Activated CD8-positive, alpha-beta T cell treated with anti-CD3 and anti-CD28 coated beads, Interleukin-2, amount 10 ng/mL, durations not matched to agents 7 days and 5 days (primary cell): ENCODE measurements at places on chromosomes 16 and 17.
A peak's percentile ranks its signal among the peaks of the same experiment; 100 is the strongest.

- no peak for DNase-seq
These were observed 3.7 kb downstream of the DUSP14 start for GRCh38 chr17:37493249-37494027.

DNA sequence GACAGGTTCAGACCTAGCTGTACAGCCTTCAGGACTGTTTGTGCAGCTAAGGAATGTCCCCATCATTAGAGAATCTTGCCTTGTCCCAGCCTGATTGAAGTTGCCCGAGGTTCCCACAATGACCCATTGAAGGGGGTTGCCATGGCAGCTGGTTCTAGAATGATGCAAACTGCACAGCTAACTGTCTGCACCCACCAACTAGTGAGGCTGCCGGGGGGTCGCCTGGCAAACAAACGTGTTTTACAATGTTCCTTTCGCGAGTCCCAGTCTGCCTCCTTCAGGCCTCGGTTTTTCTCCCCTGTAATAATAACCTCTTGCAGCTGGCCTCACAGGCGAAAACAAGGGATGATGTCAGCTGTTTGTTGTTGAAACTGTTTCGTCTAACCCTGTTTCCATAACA lies 5.5 kb downstream of the C16orf96 start:
- no peak for DNase-seq

DNA sequence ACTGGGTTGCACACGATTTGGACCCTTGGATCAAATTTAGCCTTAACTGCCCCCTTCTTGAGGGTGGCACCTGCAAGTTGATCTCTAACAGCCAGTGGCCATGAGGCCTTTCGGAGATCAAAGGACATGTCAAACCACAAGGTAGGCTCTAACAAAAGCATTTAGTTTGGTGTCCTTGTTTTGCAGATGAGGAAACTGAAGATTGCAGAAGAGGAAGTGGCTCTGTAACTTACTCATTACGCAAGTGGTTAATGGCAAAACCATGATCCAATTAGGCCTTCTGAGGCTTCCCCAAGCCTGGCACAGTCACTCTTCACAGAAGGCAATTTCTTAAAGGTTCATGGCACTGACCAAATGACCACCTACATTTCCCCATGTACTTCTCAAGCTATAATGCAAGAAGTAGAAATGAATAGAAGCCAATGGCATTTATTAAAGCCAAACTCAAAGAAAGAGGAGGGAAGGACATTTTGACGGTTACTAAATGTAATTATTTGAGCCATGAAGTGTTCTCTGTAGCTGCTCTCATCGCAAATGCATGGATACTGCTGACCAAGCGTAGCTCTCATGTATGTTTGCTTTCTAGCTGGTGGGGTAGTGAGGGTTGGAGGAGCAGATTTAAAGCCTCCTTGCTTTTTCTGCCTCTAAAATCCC lies 32.8 kb upstream of the ABCC12 start:
- no peak for DNase-seq

- DNase-seq: no peak
These were observed 15.5 kb downstream of the MYH10 start for GRCh38 chr17:8614988-8615387.

- no peak for DNase-seq
These were observed 47.6 kb downstream of the FZD2 start for GRCh38 chr17:44604768-44605485.

- peak; percentile 94 for DNase-seq
These were observed at the start of gene KRABD2 for GRCh38 chr17:8376271-8377067. TSS of gene KRABD2 (minus strand) at chr17:8376704.

DNA sequence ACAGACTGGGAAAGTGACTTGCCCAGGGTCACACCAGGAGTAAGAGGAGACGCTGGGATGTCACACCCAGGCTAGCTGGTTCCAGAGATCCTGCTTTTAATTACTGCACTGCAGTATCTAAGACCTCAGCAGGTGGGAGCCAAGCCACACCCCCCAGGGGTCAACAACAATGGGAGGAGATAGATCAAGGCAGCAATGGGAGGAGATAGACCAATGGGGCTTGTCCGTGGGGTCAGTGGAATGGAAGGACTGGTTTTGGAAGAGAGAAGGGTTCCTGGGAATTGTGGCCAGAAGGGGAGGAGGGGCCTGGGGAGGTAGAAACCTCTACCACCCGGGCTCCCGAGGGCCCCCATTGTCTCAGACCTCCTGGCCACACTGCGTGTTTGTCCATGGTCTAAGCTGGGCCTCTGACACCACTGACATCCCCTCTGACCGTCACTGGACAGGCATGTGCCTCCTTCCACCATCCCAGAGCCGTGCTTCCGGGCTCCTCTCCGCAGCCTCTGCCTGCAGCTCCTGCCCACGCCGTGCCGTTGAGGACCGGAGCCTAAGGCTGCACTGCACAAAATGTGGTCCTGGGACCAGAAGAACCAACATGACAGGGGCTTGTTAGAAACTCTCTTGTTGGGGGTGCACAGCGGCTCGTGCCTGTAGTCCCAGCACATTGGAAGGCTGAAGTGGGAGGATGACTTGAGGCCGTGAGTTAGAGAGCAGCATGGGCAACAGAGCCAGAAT lies 69.8 kb upstream of the RPH3AL start:
- DNase-seq: no peak

DNA sequence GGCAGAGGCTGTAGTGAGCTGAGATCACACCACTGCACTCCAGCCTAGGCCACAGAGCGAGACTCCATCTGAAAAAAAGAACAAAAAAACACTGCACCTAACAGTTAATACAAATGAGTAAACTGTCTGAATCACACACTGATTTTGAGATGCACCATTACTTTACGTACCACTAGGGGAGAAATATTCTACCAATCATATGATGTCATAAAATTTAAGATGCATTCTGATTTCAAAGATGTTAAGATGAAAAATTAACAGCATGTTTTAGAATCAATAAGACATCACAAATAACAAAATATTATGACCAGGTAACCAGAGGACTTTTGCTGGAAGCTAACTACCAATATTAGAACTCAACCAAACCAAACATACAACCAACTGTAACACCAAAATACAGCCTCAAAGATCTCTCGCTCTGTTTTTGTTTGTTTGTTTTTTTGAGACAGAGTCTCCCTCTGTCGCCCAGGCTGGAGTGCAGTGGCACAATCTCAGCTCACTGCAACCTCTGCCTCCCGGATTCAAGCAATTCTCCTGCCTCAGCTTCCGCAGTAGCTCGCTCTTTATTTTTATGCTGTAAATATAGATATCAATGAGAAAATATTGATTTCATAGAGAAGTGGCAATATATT lies 31.6 kb downstream of the GLG1 start:
- DNase-seq: no peak

DNA sequence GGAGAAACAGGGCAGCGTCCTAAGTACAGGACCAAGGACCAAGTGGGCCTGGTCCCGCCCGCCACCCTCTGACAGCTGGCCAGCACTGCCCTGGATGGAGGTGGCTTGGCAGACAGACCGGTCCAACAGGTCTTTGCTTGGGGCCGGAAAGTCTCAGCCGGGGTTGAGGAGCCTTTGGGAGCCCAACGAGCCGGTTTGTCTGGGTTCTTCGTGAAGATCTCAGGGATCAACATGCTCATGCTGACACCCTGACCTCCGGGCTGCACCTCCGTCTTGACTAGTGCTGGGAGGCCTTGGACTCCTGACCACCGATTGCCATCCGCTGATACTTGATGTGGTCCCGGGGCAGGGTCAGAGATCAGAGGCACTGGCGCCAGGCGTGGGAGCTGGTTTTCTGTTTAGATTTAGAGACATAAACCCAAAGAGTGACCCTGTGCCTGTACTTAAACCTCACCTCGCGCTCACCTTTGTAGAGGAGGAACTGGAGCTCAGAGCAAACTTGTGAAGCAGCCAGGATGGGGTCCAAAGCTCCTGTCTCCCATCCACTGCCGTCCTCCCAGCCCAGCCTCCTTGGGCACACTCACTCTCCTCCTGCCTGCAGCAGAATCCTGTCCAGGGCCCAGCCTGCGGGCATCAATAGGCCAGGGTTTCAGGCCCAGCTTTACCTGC lies 92.1 kb upstream of the GSE1 start:
- no peak for DNase-seq

DNA sequence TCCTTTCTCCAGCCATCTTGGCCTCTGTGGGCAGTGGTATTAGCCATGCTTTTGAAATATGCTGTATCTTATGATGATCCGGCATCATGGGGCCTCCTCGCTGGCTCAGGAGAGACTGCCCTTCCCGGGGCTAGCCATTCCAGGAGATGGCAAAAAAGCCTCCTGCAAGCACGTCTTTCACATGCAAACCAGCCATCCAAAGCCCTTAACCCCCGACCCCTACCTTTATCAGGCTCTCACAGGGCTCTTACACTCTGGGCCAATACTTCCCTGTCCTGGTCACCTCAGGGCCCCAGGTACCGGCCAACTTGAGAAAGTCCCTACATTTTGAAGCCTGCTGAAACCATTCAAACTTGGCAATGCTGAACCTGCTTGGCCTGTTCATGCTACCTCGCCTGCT lies 36.4 kb downstream of the MYH13 start:
- DNase-seq: no peak

GRCh38 chr16:4011225-4011939 lies 104.9 kb downstream of the ADCY9 start:
- DNase-seq: no peak

- DNase-seq: peak; percentile 23
These were observed 379.8 kb downstream of the UTP18 start for GRCh38 chr17:51640108-51640622.

- no peak for DNase-seq
These were observed 27.8 kb downstream of the CDH1 start for GRCh38 chr16:68764862-68765261.

GRCh38 chr17:43581130-43581529 lies 35.0 kb upstream of the ETV4 start:
- DNase-seq: no peak

DNA sequence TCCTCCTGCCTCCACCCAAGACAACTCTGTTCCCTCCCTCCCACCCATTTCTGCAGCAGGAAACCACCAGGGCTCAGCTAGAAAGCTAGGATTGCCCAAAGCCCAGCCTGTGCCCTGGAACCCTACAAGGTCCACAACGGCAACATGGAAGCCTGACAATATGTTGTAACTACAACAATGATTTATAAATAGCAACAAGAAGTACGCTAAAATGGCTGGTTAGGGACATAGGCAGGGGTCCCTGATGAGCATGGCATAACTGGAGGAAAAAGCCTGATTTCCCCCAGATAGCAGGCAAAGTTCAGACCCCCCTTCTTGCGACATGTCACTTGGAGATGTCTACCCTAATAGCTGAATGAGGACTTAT lies 6.6 kb downstream of the ST3GAL2 start:
- DNase-seq: no peak

GRCh38 chr17:37742116-37742761 lies 2.6 kb downstream of the HNF1B start:
- no peak for DNase-seq

GRCh38 chr17:80905586-80906230 lies 85.9 kb upstream of the CHMP6 start:
- DNase-seq: no peak

- DNase-seq: no peak
These were observed 606.9 kb upstream of the RBFOX1 start for GRCh38 chr16:6725634-6726331.

DNA sequence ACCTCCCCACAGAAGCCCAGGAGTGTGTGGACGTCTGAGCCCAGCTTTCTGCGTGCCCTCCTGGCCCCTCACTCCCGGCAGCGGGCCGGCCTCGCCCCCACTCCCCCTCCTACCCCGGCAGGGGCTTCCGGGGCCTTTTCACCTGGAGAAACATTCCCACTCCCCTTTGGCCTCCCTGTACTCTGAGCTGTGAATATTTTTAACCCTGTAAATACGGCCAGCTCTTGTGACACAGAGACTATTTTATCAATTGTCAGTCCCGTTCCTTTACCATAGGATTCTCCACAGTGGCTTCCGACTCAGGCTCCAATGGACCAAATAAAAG lies 5.9 kb upstream of the PRR35 start:
- no peak for DNase-seq

DNA sequence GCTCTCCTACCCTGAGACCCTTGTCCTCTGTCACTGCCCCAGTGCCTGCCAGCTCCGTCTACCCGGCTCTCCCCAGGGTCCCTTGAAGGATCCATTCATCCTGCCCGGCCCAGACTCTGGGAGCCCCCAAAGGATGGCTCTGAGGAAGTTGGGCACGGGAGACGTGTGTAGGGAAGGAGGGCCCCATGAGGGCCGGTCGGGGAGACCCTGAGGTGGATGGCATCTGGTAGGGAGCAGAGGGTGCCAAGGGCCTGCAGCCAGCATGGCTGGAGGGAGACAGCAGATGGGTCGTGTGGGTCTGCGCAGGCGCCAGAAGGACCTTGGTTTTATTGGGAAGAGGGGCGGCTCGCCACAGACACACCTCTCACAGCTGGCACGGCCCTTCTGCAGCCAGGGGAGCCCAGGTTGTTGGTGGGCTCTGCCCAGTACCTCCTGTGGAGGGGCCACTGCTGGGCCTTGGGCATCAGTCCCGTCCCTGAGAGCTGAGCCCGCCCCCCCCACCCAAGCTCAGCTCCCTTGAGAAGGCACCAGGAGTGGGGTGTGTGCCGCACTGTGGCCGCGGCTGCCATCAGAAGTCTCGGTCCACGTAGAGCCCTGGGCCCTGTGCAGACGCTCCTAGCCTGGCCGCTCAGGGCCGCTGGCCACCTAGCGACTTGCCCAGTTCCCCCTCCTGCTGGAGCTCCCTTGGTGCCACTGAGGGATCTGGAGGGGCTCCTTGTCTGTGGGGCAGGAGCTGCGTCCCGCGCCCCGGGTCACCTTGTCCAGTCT lies 16.0 kb downstream of the KCTD5 start:
- DNase-seq: no peak

DNA sequence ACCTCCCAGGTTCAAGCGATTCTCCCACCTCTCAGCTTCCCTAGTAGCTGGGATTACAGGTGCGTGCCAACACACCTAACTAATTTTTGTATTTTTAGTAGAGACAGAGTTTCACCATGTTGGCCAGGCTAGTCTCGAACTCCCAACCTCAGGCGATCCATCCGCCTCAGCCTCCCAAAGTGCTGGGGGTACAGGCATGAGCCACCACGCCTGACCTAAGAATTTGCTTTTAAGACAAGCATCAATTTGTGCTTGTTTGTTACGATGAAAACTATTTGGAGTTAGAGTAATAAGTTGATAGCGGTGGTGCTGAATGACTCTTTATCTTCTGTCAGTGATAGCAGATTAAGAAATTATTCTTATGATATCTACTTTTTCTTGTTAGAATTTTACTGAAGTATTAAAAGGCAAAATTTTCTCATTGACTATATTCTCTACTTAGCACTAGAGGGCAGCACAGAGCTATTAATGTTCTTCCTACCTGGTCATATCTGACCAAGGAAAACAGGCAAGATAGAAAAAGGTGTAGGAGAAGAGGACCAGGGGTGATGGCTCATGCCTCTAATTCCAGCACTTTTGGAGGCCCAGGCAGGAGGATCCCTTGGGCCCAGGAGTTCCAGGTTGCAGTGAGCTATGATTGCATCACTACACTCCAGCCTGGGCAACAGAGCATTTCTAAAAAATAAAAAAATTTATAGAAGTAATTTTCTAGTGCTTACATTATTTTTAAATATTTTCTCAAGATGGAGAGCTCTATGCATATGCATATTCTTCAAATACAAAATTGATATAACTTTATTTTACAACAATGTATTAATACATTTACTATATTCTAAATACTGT lies 24.5 kb downstream of the STXBP4 start:
- no peak for DNase-seq
